ENCODE measurements at places on chromosomes 7 and 10.

DNA sequence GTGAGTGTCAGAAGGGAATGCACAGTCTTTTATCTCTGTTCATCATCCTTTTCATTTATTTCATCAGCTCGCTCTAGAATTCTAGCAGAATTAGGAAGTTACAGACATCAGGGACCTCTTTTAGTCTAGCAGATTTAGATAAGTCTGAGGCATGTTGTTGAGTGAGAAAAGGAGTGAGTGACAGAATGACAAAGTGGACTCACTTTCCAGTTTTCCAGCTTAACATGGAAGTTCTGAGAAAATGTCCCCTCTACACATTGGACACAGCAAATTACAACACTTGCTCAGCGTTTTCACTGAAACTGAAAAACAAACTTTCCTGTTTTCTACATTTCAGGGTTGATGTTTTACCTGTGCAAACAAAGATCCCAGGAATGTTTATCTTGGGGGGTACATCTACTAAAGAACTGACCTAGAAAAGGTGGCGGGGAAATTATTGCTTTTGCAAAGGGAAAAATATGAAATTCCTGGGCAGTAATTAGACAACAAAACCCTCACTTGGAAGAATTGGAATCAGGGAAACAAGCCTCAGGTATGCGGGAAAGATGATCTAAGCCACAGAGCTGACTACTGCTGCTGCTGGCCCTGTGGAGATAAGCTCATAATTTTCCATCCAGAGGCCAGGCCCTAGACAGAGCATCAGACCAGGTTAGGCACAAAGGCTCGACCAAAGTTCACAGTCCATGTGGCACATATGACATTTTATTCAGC lies 14.6 kb upstream of the CYP3A5 start:
- no peak for DNase-seq

GRCh38 chr7:1654738-1655475 lies 15.2 kb upstream of the ELFN1 start:
- no peak for DNase-seq

DNA sequence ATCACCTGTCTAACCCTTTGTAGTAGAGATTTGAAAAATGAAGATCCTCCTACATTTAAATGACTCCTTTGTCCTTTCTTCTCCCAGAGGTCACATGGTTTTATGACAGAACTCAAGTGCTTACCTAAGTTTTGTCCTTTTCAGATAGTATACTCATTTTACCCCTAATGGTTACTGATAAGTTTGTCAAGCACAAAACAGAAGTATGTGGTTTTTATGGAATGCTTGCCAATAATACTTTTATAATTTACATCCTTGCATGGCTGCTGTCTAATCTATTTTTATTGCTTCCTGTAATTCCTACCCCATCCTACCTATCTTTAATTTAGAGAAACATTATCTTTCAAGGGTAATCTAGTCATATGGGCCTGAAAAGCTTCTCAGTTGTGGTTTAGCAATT lies 37.5 kb downstream of the HELLS start:
- no peak for DNase-seq

DNA sequence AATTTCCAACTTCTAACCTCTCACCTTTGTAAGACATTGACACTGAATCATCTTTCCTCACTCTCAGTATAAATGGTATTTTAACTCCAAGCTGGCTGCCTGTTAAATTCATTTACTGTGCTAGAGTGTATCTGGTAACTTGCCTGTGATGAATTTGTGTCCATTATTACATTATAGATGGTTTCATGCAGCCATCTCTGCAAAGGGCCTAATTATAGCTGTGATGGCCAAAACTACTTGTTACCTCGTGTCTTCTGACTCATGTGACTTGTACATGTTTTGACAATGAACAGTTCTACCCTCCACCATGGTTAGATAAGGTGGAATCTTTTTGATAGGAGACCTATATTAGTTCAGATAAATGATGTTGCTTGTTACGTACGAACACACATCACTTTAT lies 392.0 kb downstream of the PAXIP1 start:
- no peak for DNase-seq

DNA sequence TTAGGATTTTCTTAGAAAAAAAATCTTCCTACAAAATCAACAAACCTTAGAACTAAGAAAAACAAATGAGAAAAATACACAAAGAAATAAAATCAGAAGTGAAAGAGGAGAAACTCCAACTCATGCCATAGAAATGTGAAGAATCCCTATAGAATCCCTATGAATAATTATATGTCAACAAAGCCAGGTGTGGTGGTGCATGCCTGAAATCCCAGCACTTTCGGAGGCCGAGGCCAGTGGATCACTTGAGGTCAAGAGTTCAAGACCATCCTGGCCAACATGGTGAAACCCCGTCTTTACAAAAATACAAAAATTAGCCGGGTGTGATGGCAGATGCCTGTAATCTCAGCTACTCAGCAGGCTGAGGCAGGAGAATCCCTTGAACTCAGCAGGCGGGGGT lies 27.1 kb downstream of the ACSM6 start:
- no peak for DNase-seq

DNA sequence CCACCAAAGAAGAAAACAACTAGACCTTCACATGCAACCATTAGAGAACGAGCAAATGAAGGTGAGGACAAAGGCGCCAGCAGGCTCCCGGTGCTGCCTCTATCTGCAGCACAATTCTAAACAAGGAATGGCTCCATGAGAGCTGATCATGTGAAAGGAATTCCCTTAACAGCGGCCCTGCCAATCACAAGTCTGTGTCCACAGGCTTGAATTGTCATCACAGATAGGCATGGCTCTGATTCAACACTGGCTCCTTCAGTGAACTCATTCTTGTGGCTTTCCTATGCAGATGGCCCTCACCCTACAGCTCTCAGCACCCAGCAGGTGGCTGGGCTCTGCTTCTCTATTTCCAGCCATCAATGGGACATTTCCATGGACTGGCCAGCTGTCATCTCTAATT lies 36.2 kb downstream of the LAMB1 start:
- DNase-seq, result peak; percentile 20

- peak; percentile 20 for DNase-seq
These were observed 37.4 kb downstream of the RASGEF1A start for GRCh38 chr10:43229208-43230061.

DNA sequence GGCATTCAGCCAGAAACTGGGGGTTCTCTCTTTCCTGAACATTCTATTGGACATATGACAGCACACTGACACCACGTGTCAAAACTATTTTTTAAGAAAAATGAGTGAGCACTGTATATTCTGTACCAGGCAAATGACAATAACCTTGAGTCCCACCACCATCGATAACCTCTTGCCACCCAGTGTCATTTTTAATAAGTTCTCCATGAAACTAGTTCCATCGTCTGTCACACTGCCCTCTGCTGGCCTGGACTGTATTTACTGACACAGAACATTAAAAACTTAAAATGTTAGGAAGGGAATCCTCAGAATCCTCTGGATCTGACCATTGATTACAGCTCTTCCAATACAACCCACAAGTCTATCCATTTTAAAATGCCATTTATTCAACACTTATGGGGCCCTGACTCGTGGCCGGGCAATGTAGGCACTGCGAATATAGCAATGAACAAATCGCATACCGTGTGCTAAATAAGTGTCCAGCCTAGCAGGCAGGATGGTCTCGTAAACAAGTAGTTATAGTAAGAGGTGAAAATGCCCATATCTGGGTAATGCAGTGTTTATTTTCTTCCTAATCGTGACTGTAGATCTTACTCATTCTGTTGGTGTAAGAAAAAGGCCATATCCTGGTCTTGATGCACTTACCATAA lies 35.9 kb upstream of the CACNB2 start:
- DNase-seq, result peak; percentile 24

DNA sequence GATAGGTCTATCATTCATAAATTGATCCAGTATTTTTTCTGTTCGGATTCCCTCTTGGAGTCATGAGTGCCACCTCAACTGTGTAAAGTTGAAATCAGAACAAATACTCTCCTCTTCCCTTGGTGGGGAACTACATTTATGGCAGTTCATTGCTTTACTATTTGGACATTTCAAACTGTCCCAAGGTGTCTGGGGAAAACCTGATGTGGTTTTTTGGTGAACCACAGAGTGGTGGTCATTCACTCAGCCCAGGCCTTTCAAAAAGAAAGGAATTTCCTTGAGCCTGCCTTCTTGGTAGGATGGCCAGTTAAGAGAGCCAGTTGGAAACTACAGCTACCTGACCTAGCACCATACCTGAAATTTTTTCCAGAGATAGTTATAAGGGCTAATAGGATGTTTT lies 59.0 kb downstream of the ABCB1 start:
- no peak for DNase-seq

DNA sequence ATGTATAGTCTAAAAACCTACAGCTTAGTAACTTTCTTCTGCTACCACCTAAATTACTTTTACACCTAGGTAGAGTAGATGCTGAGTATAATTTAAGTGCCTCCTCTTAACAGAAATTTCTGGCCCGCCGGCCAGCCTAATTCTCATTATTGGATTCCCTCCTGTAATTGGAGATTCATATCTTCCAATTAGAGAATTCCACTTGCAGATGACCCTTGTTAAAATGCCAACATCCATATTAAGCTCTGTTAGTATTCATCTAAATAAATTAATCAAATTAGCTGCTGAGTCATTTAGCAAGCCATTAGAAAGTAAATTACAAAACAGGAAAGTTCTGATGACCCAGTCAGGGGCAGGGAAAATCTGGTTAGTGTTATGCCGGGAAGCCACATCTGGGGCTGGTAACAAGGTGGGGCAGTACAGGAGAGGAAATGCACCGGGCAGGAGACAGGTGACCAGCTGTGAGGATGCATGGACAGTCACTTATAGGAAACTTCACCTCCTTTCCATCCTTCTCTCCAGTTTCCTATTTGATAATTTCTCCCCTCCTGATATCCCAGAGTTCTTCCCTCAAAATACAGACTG lies 82.8 kb downstream of the ORC5 start:
- peak; percentile 50 for DNase-seq

- DNase-seq, result no peak
These were observed 26.5 kb upstream of the KCTD7 start for GRCh38 chr7:66602159-66602558.

- DNase-seq, result no peak
These were observed 86.2 kb downstream of the CHST15 start for GRCh38 chr10:124007102-124007772.

- DNase-seq, result peak; percentile 19
These were observed 57.9 kb upstream of the FAM133B start for GRCh38 chr7:92648067-92648466.

DNA sequence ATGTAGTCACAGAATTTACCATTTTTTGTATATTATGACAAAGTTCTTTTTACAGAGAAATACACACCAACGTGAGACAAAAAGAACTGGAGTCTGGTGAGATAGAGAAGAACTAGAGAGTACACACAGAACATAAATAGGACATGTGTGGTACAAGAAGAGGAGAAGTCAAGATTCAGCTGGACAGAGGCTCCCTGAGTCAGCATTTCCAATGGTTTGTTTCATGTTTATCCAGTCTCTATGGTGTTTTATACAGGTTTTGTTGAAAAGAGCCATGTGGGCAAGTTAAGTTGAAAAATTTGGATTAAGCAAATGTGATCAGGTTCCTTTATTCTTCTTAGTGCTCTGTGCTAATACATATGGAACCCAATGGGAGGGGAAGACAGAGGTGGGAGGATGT lies 105.5 kb upstream of the AKR1E2 start:
- DNase-seq, result no peak

DNA sequence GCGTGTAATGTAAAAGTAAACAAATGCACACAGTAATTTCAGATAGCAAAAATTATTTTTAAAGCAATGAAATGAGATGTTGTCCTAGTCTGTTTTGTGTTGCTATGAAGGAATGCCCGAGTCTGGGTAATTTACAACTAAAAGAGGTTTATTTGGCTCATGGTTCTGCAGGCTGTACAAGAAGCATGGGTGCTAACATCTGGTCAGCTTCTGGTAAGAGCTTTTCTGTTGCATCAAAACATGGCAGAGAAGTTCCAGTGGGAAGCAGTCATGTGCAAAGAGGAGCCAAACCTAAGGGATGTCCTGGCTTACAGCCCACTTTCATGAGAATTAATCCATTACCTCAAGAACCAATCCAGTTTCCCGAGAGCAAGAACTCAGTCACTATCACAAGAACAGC lies 62.9 kb upstream of the MNX1 start:
- no peak for DNase-seq

DNA sequence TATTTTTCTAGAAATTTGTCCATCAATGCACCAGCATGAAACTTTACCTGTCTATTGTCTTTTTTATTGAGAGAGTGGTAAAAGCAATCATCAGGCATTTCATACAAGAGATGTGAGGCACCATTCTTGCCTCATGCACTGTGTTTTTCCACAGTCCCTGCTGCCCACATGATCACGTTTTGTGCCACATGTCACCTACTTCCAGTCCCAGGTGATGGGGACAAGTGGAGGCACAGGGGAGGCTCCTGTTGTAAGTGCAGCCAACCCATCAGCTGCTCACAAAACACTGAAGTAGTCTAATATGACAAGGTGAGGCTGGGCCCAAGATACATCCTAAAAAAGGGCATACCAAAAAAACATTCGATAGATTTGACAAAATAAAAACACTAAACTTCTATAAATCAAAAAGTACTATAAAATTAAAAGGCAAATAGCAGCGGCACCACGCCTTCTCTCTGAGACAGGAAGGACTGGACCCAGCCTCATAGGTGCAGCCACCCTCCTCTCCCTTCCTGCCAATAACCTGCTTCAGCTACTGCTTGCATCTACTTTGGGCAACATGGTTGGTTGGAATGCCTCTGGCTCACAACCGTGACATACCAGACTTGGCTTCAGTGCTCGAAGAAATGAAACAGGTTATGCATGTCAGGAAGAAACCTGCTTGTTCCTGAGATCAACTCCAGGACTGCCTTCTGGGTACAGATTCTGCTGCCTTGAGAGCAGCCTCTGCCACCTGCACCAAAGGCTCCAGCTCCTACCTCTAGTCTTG lies 2.3 kb downstream of the ZC3HAV1L start:
- DNase-seq, result peak; percentile 37

- DNase-seq, result no peak
These were observed 118.9 kb downstream of the CDK14 start for GRCh38 chr7:90715067-90715466.

DNA sequence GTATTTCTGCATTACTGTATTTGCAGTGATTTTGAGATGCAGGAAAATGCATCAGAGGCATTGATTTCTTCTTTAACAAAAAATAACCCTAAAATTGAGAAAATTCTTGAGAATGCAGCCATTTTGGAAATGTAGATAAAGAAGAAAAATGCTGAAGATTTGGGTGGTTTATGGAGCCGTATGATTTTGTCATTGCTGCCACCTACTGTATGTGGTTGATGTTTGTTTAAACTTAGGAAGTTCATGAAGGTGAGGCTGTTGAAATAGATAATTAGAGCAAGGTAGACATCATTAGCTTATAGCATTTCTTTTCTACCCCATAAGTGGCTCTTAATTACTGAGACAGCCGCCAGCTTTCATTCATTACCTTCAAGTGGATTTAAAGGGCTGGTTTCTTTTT lies 92.1 kb upstream of the SAMD8 start:
- DNase-seq, result peak; percentile 84

DNA sequence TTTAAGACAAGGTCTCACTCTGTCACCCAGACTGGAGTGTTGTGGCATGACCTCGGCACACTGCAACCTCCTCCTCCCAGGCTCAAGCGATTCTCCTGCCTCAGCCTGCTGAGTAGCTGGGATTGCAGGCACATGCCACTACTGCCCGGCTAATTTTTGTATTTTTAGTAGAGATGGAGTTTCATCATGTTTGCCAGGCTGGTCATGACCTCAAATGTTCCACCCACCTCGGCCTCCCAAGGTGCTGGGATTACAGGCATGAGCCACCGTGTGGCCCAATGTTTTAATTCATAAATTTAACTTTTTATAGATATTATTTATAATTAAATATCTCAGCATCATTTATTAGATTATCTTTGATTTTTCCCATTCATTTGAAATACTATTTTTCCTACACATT lies 658.0 kb upstream of the NRG3 start:
- no peak for DNase-seq

- DNase-seq, result no peak
These were observed 35.9 kb upstream of the INHBA start for GRCh38 chr7:41738806-41739205.

- no peak for DNase-seq
These were observed 4.7 kb downstream of the PLAC9 start for GRCh38 chr10:80137031-80137862.

Measured in NCI-H69 (cell line).